ENCODE measurements at places on chromosomes 7 and 10.

GRCh38 chr10:70776455-70777005, 8.6 kb downstream of the TBATA start:
- no peak for DNase-seq

DNA sequence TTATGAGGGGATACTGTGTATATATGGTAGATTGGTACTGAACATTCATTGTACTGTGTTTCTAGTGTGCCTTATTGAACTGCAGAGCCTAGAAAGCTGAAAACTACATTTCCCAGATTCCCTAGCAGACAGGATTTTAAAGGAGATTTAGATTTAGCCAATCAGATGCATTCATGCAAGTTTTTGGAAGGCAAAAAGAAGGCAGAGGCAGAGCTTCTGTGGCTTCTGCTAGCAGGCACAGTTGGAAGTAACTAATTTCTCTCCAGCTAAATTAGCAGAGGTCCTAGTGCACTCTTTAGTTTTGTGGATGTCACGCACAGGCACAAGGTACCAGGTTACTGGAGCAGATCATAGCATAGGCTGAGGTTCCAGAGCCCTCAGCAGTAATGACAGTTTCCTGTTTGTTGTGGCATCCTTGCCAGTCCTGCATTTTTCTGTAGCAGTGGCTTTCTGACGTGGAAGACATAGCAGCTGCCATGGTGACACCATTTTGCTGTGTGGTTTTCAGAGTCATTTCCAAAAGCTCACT, 83.7 kb upstream of the CCDC71L start:
- no peak for DNase-seq

GRCh38 chr7:130096243-130096827, 26.0 kb downstream of the KLHDC10 start:
- no peak for DNase-seq

- DNase-seq: no peak
Observed at GRCh38 chr10:62080905-62081304, 179.4 kb downstream of the ARID5B start.

GRCh38 chr7:128921866-128922440, 11.4 kb upstream of the KCP start:
- no peak for DNase-seq

GRCh38 chr7:148264933-148265557, 325.5 kb upstream of the C7orf33 start:
- DNase-seq: no peak

DNA sequence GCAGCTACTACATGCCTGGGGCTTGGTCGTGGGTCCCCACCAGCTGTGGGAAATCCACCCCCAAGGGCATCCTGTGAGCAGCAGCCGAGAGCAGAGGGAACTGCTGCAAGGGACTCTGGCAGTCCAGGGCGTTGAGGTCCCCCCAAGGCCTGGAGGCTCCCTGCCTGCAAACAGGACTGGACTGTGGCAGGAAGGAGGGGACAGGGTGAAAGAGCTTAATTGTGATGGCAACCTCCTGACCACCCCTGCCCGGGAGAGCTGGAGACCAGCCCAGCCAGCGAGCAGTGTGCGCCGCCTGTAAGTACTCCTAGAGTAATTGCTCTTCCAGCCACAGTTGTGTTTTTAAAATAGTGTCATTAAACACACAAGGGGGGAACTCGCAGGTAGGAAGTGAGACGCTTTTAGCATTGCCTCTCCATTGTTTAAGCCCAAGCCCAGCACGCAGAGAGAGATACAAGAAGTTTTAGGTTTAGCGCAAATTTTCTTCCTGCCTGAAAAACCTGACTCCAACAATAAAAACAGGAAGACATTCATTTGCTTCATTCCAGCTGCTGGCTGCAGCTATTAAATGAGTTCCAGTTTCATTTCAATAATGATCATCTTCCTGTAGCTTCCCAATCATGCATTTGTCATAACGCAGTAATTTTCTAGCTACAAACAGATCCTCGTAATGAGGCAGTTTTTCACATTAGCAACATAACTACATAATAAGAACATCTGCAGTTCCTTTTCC, 111.1 kb downstream of the EBF3 start:
- DNase-seq: no peak

DNA sequence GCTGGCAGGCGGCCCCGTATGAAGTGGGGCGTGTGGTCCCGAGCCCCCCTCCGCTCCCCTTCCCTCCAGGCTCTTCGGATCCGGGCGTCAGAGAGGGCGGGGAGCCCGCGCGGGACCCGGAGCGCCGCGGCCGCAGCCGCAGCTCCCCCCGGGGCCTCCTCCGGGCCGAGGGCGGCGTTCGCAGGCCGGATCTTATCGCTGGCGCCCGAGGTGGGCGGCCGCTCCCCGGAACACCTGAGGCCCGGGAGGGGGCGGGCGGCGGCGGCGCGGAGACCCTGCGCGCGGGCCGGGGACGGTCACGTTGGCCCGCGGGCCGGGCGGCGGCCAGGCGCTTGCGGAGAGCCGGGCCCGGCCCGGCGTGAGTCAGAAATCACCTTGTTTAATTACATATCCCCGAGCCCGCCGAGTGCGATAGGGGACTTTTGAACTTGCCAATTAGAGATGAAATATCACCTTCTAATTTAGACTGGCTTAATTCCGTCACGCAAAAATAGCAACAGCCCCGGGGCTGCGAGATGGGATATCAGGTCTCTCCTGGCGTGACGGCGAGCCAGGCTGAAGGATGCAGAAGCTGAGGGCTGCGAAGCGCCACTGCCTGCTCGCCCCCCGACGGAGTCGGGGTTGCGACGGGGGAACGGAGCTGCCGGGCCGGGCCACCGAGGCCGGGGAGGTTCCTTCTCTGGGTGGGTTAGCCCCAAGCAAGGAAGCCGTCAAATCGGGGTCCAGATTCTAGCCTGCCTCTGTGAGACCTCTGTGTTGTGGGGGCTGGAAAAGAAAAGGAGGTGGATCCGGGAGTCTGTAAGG, 43.4 kb downstream of the LDB3 start:
- peak; percentile 39 for DNase-seq

DNA sequence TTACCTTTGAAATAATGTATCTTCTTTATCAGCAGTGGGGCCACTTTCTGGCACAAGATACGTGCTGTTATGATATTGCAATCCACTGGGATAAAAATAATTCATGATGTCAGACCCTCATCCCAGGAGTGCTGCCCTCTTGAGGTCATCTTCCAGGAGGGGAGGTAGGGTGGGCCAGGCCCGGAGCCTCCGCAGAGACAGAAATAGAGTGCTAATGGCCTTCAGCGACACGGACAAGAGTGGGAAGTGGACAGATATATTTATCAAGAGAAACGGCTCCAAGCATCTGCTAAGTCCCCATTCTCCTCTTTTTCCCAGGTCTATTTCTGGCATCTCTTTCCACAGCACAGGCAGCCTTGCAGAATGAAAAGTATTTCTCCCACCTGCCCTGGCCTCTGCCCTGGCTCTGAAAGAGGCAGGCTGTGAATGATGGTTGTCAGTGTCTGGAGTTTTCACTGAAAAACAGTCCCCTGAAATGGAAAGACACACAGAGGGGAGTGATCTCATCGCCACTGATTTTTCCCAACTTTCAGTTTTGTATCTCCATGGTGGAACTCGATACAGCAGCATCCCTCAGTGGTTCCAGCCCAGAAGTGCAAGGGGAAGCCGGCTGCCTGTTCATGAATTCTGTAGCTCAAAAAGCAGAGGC, 251.7 kb upstream of the MYO3A start:
- DNase-seq: no peak

- no peak for DNase-seq
Observed at GRCh38 chr10:130018265-130018664, 54.2 kb upstream of the EBF3 start.

DNA sequence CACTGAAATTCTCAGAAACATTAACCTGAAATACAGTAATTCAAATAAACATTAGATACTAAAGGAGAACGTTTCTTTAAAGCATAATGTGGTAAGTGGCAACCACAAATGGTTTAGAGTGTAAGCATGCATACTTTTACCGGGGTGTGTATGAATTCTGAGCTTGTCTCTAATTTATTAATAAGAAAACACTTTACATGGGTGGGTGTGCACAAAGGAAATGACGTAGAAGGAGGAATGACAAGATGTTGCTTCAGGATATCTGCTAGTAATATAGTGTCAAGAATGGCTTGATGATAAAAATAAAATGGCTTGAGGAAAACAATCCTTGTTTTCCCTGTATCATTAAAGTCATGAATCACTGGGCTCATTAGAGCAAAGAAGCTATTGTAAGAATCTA, 92.5 kb downstream of the ARL4A start:
- no peak for DNase-seq

- peak; percentile 70 for DNase-seq
Observed at GRCh38 chr10:103416436-103417147, 20.2 kb downstream of the PDCD11 start.

- no peak for DNase-seq
Observed at GRCh38 chr7:120998996-120999565, 10.6 kb downstream of the CPED1 start.

DNA sequence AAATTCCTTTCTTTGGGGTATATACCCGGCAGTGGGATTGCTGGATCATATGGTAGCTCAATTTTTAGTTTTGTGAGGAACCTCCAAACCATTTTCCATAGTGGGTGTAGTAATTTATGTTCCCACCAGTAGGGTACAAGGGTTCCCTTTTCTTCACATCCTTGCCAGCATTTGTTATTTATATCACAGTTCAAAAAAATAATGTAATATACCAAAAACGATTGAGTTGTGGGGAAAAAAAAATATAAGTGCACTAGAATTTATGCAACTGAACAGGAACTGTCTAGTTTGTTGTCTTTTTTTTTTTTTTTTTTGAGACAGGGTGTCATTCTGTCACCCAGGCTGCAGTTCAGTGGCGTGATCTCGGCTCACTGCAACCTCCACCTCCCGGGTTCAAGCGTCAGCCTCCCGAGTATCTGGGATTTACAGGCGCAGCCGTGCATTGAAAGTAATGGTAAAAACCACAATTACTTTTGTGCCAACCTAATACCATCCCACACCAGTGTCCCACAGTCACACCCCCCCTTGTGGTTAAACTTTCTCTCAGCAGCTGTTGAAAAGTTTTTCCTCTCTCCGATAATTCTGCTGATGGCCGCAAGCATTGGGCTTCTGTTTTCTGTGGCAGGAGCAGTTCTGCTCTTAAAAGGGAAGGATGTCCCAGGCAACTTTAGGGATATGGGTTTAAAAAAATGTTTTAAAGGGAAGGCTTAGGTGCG, 6.8 kb upstream of the LAT2 start:
- DNase-seq: peak; percentile 33

DNA sequence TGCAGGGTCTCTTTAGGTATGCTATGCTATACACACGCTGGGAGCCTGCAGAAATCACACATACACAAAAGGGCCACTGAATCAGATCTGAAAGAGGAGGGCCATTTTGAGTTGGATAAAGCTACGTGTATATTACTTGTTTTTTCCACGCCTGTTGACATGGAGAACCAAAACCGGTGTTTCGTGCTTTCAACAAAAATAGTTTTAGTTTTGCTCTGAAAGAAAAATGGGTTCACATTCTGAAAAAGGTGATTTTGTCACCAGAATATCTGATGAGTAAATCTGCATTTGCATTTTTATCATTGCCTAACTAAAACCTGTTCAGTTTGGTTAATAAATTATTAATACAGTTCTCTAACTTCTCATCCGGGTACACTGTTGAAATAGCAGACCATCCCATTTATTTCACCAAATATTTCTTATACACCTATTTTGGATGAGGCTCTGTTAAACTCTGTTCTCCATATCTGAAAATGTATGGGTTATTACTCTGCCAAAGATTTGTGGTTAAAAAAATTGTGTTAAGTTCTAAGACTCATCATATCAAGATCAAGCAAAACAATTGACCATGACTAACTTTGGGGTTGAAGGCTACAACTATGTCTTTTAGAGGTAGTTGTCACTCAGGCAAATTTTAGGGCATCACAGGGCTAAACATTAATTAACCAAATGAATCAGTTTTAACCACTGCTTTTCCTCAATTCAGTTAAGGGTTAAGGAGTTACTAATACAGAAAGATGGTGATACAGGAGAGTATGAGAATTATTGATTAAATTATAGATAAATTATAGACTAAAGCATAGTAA, 101.2 kb upstream of the RPA3 start:
- DNase-seq: no peak

DNA sequence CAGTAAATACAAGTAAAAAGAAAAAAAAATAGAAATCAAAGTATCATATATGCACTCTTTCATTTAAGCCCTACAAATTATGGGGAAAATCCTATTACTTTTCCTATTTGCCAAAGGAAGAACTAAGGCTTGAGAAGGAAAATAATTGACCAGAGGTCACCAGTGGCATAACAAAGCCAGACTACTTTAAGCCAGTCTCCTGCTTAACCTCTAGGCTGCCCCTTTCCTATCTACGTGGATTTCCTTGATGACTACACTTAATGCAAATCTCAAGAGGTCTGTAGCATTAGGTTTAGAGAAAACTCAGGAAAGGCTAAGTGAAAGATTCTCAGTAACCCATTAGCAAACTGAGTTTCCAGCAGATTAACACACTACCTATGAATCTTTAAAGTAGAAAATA, 49.8 kb downstream of the TPK1 start:
- no peak for DNase-seq

DNA sequence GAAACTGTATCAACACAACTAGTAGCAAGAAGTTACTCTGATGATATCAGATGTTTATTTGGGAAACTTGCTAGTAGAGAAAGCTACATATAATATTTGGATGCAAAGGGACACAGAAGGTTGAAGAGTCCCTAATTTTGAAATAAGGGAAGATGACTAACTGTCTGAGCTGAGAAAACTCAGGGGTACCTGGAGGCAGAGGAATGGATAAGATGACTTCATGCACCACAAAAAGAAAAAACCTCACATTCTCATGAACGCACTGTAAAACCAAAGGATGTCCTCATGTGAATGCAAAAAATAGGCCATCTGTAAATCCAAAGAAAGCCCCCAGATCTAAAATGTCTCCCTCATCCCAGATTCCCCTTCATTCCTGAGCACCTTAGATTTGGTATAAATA, 29.3 kb downstream of the PRSS2 start:
- DNase-seq: peak; percentile 57

GRCh38 chr10:34743814-34744213, 71.3 kb downstream of the PARD3 start:
- DNase-seq: no peak

GRCh38 chr10:112216966-112217365, 33.4 kb upstream of the GPAM start:
- DNase-seq: no peak

- peak; percentile 46 for DNase-seq
Observed at GRCh38 chr10:116723428-116724281, 18.7 kb downstream of the HSPA12A start.

DNA sequence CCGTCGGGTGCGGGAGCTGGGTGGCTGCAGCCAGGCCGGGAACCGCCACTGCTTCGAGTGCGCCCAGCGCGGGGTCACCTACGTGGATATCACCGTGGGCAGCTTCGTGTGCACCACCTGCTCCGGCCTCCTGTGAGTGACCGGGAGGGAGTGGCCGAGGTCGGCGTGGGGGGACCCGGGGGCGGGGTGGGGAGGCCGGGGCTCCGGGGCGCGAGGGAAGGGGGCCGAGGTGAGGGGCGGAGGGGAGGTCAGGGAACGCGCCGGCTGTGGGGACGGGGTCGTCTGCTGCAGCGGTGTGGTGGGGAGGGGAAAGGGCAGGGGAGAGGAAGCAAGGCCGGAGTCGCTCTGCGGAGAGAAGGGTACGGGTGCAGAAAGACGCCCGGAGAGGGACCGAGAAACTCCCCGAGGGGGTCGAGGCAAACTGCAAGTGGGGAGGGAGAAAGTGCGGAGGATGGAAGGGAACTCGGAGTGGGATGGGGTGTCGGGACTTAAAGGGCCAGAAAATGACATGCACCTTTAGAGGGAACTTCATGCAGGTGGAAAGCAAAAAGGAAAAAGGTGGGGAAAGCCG, 518 bp downstream of the AGFG2 start:
- no peak for DNase-seq
